A172 (cell line): ENCODE measurements at places on chromosomes 12 and 14. TPM values are rescaled to one million over a fixed set of nuclear protein-coding genes. Genes with fewer than 3 reads are reported as not detected.

MYH6 gene
- total RNA-seq, result not detected in 2 replicates

- DNase-seq, result no peak
Observed at GRCh38 chr12:80264386-80264785, 165.0 kb downstream of the OTOGL start.

- no peak for DNase-seq
Observed at GRCh38 chr14:67961676-67962075, 142.1 kb downstream of the RAD51B start.

OTUB2 gene
- 0.53 and 1.2 TPM in 2 replicates for total RNA-seq

- DNase-seq, result no peak
Observed at GRCh38 chr12:130154276-130155070, 7.8 kb upstream of the FZD10 start.

GRCh38 chr14:70654632-70655031 lies 12.9 kb downstream of the TTC9 start:
- DNase-seq, result no peak

- DNase-seq, result no peak
Observed at GRCh38 chr12:115253049-115253448, 569.1 kb upstream of the TBX3 start.

DNA sequence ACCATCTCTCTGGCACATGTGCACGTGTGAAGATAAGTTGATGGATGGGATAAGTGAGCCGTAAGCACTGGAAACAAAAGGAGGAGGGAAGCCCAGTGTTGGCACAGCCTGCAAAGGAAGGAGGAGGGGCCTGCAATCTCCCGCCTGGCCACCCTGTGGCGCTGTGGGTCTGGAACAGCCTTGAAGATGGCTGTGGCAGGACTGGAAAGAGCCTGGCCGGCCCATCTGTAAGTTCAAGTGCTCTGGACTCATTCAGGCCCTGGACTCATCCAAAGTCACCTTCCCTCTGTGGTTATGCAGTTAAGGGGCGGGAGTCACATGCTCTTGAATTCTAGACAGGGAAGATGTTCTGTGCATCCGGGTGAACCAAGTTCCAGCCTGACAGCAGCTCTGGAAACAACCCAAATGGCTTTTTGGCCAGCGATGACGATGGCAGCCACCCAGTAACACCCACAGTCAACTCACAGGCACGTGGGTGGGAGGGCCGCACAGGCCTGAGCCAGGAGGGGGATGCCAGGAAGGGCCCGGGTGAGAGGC lies 50.4 kb downstream of the CHGA start:
- peak; percentile 59 for DNase-seq

GRCh38 chr12:113056631-113057488 lies at the start of gene DTX1:
TSS of gene DTX1 (plus strand) at chr12:113056730. CDS start at chr12:113058193, 1,463 bp downstream.
- no peak for DNase-seq

GRCh38 chr12:129641926-129642325 lies 261.9 kb downstream of the TMEM132D start:
- no peak for DNase-seq

DNA sequence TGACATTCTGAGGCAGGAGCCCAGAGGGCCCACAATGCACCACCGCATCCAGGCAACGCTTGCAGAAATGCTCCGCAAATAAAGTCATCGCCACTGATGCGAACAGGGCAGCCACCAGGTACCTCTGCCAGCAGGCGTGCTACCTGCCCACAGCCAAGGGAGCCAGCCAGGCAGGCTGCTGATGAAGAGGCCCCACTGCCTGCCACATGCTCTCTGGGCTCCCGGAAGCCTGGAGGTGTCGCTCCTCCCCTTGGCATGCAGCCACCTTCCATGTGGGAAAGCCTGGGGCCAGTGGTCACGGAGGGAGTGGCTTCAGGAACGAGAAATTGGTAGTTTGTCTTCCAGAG lies 14.7 kb downstream of the GPR132 start:
- DNase-seq, result no peak

DNA sequence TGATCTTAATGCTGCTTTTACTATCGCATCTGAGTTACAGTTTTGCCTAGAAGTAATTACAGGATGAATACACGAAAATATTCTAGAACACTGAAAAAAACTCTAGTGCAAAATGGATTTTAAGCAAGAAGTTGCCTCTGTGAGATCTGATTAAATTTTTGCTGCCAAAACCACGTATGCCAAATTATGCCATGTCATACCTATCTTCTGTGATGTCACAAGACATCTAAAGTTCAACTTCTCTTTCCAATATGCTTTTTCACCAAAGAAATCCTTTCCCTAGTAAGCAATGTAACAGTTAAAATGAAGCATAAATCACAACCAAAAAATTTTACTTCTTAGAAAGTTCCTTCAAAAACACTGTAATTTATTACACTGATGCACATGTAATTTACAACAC lies 39.6 kb downstream of the HECTD4 start:
- DNase-seq, result no peak

DNA sequence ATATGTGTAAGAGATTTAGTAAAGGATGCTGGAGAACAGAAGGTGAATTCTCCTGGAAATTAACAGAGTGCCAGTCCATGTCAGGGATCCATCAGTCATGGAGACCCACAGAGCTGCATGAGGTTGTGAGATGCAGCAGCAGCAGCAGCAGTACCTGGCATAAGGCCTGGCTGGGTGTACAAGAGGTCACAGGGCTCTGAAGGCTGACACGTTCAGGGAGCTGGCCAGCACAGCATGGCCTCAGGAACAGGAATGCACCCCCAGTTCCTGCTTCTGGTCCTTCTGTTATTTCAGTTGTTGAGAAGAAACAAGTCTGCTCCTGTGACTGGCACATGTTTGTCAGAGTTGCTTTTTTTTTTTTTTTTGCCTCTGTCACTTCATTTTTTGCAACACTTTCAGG lies 210.8 kb downstream of the CNTN1 start:
- no peak for DNase-seq

GRCh38 chr12:90098132-90098779 lies 389.6 kb upstream of the ATP2B1 start:
- DNase-seq, result no peak
